SK-N-MC (cell line): ENCODE measurements at places on chromosomes 2 and 18.

GRCh38 chr18:45686891-45687611 lies 36.9 kb upstream of the SLC14A1 start:
- no peak for DNase-seq

DNA sequence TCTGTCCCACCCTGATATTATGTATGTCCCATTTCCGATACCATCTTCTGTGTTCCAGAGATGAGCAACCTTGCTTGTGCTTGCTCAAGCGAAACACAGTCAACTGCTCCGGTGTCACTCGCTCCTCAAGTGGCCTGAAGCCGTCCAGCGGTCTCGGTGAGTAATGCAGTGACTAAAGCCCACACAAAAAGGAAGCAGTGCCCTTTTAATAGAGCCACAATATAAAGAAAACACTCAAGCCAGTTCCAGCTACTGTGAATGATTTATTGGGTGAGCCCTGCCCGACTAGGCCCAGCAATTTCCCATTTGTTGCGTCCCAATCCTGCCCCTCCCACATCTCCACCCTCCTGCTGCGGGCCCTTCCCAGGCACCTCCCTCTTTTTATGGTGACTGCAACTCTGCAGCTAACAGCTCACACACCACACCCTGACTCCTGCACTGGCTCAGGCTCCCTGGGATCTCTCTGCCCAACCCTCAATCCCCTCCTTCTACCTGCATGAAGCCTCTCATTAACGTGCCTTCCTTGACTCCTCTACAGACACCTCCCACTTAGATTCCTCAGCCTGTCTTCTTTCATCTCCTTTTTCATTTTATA lies 44.2 kb upstream of the DSC1 start:
- no peak for DNase-seq

DNA sequence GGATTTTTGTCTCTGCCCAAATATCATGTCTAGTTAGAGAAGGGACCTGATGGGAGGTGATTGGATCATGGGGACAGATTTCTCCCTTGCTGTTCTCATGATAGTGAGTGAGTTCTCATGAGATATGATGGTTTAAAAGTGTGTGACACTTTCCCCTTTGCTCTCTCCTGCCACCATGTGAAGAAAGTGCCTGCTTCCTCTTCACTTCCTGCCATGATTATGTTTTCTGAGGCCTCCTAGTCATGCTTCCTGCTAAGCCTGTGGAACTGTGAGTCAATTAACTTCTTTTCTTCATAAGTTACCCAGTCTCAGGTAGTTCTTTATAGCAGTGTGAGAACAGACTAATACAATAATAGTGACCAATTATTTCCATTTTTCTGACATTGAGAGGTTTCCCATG lies 167.3 kb upstream of the CYRIA start:
- no peak for DNase-seq

GRCh38 chr2:31219131-31219969 lies 2.0 kb upstream of the CAPN14 start:
- no peak for DNase-seq

DNA sequence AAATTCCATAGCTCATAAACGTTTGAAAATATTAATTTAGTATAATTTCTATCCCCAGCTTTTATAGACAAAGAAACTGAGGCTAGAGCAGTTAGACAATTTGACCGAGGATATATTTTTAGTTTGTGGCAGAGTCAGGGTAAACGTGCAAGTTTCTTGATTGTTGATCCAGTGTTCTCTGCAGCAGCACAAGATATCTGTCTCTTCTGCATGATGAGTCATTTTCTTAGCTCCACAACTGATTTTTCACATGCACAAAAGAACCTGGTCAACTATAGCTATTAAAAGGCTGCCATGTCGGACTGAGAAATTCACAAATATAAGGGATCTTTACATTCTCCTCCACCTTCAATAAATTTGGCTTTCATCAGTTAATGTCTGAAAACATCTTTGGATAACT lies 143.4 kb upstream of the CYP26B1 start:
- DNase-seq: no peak

- no peak for DNase-seq
Measured at GRCh38 chr2:165371356-165371755, 98.1 kb upstream of the CSRNP3 start.

GRCh38 chr2:110940376-110940910 lies 180.3 kb upstream of the BCL2L11 start:
- no peak for DNase-seq

DNA sequence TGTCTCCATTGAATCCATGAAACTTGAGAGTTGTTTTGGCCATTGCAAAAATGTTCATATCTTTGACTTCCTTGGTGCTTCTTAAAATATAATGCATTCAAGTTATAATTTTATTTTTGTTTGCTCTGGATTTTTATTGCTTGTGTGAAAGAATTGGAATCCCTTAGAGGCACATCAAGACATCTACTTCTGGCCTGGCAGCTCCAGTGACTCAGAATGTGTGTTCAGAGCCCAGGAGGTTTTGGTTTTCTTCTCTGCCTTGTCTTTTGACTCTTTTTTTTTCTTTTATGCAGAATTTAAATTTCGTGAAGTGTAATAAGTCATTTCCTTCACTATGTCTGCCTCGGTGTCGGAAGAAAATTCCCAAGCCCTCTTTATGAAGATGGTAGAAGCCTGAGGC lies 180.2 kb downstream of the LTBP1 start:
- peak; percentile 20 for DNase-seq

GRCh38 chr2:159224061-159224813 lies 62.3 kb downstream of the WDSUB1 start:
- no peak for DNase-seq

DNA sequence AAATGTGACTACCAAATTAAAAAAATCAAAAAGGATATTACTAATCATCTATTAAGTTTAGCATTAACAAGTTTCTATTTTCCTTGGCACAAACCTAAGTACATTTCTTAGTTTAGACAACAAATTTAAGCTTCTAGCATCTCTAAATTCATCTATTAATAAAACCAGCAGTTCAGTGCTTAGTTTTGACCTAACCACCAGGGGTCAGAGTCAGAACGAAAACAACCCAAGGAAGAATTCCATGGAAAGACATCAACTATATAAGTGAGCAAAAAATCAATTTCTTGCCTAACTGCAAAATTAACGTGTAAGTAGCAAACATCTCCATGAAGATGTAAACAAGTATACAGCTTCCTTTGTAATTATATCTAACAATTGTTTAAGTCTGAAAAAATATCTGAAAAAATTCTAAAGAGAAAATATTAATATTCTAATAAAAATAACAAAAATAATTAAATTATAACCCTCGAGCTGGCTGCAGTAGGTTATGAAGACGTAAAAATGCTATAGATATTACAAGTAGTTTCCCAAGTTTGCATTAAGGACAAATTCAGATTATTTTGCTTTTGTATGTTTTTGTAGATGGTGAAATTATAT lies 83.7 kb downstream of the CERKL start:
- peak; percentile 39 for DNase-seq

DNA sequence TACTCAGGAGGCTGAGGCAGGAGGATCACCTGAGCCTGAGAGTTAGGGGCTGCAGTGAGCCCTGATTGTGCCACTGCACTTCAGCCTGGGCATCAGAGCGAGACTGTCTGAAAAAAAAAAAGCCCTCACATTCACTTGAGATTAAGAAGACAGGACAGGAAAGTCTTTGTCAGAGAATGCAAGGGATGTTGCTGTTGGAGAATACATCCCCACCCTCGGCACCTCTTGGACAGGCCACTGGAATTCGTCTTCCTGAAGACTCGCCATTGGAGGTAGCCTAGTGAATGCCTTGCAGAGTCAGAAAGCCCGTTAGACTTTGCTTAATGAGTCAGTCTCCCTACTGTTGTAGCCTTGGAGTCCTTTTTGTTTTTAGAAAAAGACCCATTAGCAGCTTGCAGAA lies 205.6 kb downstream of the FAM210A start:
- DNase-seq: no peak

DNA sequence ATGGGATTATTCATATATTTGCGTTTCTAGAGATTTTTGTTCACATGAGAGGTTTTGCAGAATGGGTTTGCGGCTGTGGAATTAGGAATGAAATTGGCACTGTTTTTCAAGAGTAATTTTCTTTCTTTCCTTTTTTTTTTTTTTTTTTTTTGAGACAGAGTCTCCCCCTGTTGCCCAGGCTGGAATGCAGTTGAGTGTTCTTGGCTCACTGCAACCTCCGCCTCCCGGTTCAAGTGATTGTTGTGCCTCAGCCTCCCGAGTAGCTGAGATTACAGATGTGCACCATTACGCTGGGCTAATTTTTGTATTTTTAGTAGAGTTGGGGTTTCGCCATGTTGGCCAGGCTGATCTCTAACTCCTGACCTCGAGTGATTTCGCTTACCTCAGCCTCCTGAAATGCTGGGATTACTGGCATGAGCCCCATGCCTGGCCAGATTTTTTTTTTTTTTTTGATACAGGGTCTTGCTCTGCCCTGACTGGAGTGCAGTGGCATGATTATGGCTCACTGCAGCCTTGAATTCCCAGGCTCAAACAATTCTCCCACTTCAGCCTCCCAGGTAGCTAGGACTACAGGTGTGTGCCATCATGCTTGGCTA lies 65.3 kb downstream of the MIB1 start:
- DNase-seq: no peak

DNA sequence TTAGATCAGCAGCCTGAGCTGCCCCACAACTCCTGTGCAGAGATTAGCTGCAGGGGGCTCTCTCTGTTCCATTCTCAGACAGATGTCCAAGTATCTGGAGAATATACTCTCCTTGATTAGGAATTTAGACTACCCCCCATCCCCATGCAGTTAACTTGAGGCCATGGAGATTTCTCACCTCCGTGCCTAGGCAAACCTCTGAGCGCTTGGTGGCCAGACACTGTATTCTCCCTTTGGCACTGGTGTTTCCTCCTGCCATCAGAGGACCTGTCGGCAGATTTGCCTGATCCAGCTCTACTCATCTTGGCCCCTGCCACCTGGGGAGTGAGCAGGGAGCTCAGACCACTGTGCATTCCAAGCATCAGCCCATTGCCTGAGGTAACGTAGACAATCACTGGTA lies 48.3 kb downstream of the ZNF804A start:
- DNase-seq: no peak

GRCh38 chr2:128362176-128362888 lies 43.7 kb upstream of the HS6ST1 start:
- DNase-seq: no peak

- no peak for DNase-seq
Measured at GRCh38 chr2:193520709-193521458, 1326.2 kb upstream of the TMEFF2 start.
